ENCODE measurements at places on chromosomes 7 and 10.
A peak's percentile ranks its signal among the peaks of the same experiment; 100 is the strongest.

DNA sequence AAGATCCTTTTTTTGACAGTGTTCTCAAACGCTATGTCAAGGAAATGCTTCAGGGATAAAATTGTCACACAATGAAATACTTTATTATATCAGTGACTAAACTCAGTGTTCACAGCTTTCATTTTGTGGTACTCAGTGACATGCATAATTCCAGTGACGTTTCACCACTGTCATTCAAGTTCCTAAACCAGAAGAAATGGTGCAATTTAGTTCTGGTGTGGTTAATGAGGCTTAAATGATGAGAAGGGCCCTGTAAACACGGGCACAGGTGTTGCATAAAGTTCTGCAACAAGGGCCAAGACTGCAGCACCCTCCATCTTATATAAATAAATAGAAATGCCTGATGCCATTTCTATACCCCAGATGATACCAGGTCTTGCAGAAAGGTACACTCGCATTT lies 1247.1 kb downstream of the GATA3 start:
- DNase-seq = no peak

- peak; percentile 62 for DNase-seq
Observed at GRCh38 chr7:144842377-144842851, 6.6 kb upstream of the TPK1 start.

GRCh38 chr7:112060625-112061024 lies 145.6 kb downstream of the DOCK4 start:
- DNase-seq = no peak

- DNase-seq = no peak
Observed at GRCh38 chr10:127908106-127908958, 1.4 kb downstream of the PTPRE start.

DNA sequence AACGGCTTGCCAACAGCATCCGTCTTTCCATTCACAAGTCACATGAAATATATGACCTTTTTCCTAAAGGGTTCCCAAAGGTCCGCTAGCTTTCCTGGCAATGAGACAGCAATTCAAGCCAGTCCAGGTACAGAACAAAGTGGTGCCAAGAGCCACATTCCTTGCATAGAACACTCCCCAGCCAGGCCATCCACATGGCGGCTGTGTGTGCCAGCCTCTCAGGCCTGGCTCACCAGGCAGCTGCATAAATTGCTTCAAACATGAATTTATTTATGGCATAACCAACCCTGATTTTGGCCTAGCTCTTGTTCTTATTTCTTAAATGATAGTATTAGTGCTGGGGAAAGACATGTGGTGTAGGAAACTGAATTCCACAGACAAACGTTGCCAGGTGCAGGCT lies 63.7 kb upstream of the CREB5 start:
- no peak for DNase-seq

DNA sequence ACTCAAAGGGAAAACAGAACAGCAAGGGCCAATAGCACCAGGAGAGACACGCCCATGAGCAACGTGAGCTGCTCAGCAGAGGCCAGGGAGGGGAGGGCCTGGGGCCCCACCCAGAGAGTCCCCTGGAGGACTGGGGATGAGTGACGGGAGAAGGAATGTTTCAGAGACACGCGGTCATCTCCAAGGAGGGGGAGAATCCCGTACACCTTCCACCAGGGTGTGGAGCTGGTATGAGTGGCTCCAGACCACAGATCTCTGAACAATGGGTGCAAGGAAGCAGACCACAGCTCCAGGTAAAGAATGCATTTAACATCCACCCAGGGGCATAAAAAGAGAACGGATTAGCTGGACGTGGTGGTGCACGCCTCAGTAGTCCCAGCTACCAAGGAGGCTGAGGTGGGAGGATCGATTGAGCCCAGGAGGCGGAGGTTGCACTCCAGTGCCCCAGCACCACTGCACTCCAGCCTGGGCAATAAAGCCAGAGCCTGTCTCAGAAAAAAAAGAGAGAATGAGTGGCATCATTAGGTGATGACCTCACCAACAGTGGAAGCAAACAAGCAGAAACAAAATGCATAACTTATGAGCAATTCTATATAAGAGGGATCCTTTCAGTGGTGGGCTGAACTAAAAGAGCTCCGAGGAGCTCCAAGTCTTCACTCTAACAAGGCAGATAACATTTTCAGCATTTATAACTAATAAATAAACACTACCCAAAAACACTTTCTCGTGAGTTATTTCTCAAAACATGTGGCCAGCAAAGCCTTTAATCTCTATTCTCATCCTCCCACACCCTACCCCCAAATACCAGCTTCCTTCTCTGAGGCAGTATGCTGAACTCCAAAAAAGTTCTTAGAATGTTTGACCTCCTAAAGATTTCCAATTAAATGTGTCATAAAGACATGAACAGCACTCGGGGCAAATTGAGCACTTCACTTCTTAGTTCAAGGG lies 12.5 kb downstream of the PSAP start:
- DNase-seq = no peak

- DNase-seq = no peak
Observed at GRCh38 chr7:103810112-103810744, 179.2 kb downstream of the RELN start.

GRCh38 chr10:113504423-113504822 lies 48.4 kb upstream of the HABP2 start:
- DNase-seq = no peak

DNA sequence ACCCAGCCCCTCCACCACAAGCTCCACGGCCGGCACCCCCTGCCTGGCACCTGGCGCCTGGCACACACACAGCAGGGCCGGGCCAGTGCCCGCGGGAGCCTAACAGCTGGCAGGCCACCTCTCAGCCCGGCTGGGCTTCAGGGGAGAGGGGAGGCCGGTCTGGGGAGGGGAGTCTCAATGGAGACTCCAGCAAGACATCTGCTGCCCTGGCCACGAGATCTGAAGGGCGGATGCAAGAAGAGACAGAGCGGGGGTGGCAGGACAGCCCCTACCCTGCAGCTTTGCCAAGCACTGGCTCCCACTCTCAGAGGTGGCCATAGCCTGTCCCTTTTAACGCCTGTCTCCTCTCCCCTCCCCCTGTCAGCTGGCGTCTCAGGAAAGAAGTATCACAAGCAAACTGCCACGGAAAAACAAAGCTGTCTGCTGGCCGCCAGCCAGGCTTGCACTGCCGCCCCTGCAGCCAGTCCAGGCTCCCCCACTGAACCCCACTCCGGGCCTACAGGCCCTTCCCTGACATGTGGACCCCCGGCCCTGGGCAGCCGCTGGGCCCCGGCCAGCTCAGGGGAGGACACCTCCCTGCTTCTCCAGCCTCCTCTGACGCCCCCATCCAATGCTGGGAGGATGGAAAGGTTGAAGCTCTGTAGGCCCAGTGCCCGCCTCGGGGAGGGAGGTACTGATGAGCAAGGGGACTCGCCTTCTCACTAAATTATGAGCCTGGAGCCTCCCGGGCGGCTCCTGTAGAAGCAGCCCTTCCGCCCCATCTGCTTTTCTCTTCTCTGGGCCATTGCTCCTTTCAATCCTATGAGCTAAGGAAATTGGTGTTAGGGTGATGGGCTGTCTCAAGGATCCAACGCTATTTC lies 178.4 kb downstream of the ARHGAP12 start:
- no peak for DNase-seq

- DNase-seq = no peak
Observed at GRCh38 chr10:60977161-60978122, 33.5 kb upstream of the RHOBTB1 start.

DNA sequence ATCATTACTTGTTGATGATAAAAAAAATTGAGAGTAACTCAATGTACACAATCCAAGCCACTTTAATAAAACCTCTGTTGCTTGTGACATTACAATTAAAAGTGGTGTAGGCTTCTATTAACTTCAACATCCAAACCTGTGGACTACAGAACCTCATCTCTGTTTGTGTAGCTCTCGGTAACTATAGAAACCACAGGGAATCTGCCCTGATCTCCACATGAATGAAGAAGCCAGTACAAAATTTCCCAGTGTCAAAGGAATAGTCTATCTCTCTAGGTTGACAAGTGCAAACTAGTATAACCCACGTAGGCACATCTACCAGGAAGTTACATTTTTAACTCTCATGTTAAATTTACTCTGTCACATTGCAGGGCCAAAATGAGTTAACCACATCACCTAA lies 204.3 kb downstream of the CHCHD3 start:
- DNase-seq = no peak

DNA sequence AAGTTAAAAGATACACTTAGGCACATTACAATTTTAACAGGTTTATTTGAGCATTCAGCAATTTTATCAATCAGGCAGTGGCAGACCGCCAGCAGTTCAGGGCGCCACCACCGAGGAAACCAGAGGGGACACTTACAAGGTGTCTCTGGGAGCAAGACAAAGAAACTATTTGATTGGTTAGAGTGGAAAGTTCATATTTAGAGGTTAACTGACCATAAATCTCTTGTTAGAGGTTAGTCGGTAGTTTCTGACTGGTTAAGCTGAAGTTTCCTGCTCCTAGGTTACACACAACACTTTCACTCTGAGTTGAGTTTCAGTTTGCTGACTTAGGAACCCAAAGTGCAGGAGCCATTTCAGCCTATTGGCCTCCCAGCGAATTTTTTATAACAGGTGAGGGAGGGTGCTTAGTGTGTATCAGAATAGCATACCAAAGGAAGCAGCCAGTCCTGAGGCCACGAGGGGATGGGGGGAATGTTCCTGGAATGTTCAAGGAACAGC lies 10.8 kb upstream of the PVRIG start:
- DNase-seq = no peak

DNA sequence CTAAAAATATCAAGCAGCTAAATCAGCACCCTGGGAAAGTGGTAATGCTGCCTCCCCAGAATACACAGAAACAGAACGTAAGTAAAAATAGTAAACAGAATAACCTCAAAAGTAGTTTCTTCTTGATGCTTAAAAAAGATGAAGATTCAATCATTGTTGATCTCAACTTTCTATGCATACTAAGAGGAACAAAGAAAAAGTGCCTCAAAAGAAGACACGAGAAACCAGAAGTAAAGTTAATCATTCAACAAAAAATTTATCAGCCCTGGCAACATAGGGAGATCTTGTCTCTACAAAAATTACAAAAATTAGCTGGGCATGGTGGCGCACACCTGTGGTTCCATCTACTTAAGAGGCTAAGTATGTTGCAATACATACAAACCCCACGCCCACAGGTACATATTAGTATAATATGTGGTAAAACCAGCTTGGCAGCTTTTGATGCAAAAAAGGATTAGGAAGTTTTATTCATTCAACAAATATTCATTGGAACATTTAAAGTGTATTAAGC lies 153.7 kb downstream of the NRBF2 start:
- DNase-seq = no peak

DNA sequence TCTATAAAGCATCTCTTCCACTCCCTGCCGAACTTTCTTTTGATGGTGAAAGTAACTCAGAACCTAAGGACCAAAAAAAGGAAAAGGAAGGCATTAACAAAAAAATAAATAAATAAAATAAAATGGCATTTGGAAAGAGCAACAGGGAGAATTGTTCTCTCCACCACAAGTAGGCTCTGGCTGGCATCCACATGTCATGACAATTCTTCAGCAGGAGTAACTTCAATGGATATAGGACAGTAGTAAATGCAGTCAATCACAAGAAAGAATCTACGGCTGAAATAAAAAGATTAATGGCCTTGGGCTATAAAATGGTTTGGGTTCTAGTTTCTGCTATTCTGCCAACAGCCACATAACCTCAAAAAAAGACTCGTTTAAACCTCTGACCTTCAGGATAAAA lies 23.9 kb downstream of the NCAPG2 start:
- no peak for DNase-seq

GRCh38 chr10:23351926-23352519 lies 7.4 kb upstream of the C10orf67 start:
- DNase-seq = no peak

DNA sequence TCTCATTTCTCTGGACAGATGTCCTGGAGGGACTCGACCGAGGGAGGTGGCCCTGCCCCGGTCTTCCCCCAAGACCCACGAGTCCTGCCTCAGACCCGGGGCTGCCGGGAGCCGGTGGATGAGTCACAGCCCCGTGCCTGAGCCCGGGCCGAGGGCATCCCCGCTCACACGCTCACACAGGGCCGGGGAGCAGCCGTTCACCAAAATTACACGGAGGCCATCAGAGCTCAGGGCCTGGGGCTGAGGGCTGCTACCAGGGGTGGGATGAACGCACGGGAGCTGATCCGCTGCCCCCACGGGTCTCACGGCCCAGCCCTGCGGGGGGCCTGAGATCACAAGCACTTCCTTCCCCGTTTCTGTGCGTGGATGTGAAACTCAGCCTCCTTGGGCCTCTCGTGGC lies 17.5 kb downstream of the FAM20C start:
- DNase-seq = no peak

GRCh38 chr7:41579961-41580935 lies 122.6 kb downstream of the INHBA start:
- DNase-seq = no peak

- DNase-seq = no peak
Observed at GRCh38 chr10:94186722-94187121, 176.0 kb downstream of the NOC3L start.

DNA sequence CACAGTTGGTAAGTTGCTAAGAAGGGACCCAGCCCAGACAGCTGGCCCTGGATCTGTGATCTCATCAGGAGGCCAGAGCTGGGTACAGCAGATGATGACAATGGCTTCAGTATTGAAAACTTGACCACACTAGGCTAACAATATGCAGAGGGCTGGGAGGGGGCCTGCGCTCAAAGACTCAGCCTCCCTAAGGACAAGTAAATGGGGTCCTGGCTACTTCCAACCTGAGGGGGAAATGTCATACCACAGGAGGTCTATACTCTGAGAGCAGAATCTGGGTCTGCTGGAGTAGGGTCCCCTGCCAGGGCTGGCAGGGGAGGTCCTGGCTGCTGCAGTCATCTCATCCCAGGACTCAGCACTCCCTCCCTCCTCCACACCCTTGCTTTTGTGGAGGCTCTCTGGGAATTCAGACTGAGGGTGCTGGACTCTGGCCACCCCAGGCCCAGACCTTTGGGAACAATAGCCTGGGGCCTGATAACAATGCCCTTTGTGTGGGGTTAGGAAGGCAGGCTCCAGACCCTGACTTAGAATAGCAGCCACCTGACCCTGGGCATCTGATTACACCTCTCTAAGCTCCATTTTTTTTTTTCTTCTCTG lies 1.4 kb downstream of the FXYD4 start:
- no peak for DNase-seq

- DNase-seq = peak; percentile 66
Observed at GRCh38 chr10:70880077-70880534, 8.3 kb downstream of the PCBD1 start.

- no peak for DNase-seq
Observed at GRCh38 chr10:34696423-34696822, 118.7 kb downstream of the PARD3 start.

Measured in naive B cell (primary cell).